ENCODE measurements at places on chromosomes 3 and 15. TPM values are rescaled to one million over a fixed set of nuclear protein-coding genes. Genes with fewer than 3 reads are reported as not detected.

DNA sequence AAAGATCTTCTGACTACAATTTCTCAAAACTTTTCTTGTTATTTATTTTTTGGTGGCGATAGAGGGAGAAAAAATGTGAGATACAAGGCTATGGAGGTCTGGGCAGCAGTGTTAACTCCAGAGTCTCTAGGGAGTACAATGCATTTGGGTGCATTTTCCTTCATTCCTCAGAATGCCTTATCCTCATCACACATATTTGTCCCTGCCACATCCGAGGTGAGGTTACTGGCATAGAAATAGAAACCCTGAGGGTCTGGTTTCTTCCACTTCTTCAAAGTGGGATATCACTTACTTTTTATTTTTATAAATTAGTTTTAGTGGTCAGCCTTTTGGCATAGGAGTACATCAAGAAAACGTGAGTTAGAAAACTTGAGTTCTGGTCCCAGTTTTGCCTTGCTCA lies 150.4 kb downstream of the TIGIT start:
- no peak overlapping the region for H3K27ac ChIP-seq
- H3K36me3 ChIP-seq, result no peaks in the 10 kb centered on the region
- no peak overlapping the region for H3K4me3 ChIP-seq
- H3K27me3 ChIP-seq, result no peaks in the 10 kb centered on the region
- H3K4me1 ChIP-seq, result peaks cover 14% of the 10 kb centered on the region

DNA sequence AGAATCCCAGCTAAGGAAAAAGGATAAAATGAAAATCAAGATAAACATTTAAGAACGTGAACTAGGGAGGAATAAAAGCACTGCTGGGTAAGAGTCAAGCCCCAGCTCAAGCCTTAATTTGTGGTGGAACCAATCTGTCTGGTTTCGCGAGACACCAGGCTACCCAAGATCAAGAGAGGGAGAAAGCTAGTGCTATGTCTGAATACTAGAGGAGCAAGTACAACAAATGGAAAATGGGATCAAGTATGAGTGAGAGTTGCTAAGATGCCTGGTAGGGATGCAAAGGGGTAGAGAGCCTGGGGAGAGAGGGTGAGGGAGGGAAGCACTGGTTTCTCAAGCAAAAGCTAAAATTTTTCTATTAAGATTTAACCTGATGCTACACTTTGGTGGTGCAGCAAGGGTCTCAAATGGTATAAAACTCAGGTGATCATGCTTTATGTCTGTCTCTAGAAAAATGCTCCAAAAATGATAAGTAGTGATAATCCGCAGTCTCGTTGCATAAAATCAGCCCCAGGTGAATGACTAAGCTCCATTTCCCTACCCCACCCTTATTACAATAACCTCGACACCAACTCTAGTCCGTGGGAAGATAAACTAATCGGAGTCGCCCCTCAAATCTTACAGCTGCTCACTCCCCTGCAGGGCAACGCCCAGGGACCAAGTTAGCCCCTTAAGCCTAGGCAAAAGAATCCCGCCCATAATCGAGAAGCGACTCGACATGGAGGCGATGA lies 1.7 kb upstream of the SETD5 start:
- H3K27me3 ChIP-seq, result no peaks in the 10 kb centered on the region
- H3K27ac ChIP-seq, result peak overlapping the region; percentile 100
- H3K36me3 ChIP-seq, result peaks cover 5% of the 10 kb centered on the region
- peaks cover 26% of the 10 kb centered on the region for H3K4me1 ChIP-seq

GRCh38 chr3:136023264-136023978 lies 57.9 kb downstream of the PPP2R3A start:
- no peak for DNase-seq
- no peak overlapping the region for H3K4me3 ChIP-seq
- H3K4me1 ChIP-seq, result peaks cover 12% of the 10 kb centered on the region

DNA sequence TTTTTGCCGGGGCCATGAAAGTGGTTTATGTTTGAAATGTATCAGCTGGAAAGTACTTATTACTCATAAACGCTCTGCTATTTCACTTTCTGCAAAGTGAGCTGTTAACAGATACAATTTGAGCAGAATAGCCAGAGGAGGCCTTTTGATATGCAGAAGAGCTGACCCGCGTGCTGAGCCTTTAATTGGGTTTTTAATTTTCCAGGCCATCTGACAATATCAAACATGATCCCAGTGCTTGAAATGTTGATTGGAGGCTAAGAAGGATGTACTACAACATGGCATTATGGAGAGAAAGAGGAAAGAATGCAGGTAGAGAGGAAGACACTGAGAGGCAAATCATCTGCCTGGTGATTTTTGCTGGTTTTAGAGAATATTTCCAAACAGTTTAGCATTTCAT lies 261.3 kb upstream of the MEIS2 start:
- no peaks in the 10 kb centered on the region for H3K4me1 ChIP-seq
- no peaks in the 10 kb centered on the region for H3K27me3 ChIP-seq
- no peaks in the 10 kb centered on the region for H3K36me3 ChIP-seq
- no peak overlapping the region for H3K27ac ChIP-seq
- no peak overlapping the region for H3K4me3 ChIP-seq

LRRC2 gene
- total RNA-seq, result 0.26 TPM

DNA sequence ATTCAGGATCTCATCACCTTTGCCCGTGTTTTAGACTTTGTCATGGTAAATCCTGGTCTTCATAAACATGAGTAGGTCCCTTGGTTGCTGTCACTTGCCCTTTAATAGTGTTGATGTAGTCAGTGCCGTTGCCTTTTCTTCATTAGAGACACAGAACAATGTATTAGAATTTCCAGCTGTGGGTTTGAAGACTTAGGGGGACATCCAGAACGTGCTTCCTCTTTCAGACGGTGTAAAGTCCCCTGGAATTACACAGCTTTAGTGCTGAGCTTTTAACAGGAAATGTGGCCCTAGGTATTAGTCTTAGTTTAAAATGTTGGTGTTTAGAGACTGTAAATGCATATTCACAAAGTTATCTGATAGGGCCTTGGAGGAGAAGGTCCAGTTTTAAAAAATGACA lies 8.8 kb upstream of the LRCH3 start:
- peaks cover 7% of the 10 kb centered on the region for H3K36me3 ChIP-seq
- no peak for DNase-seq
- no peak overlapping the region for H3K27ac ChIP-seq
- no peak overlapping the region for H3K4me3 ChIP-seq
- no peaks in the 10 kb centered on the region for H3K27me3 ChIP-seq

ZNF860 gene
- 7.2 TPM for total RNA-seq

GRCh38 chr15:49962044-49962602 lies 156.9 kb downstream of the ATP8B4 start:
- DNase-seq, result no peak
- H3K27me3 ChIP-seq, result no peaks in the 10 kb centered on the region
- no peak overlapping the region for H3K27ac ChIP-seq
- H3K4me1 ChIP-seq, result no peaks in the 10 kb centered on the region
- no peaks in the 10 kb centered on the region for H3K36me3 ChIP-seq
- no peak overlapping the region for H3K4me3 ChIP-seq

CAND2 gene
- 0.61 TPM for total RNA-seq

- H3K27ac ChIP-seq, result no peak overlapping the region
- no peaks in the 10 kb centered on the region for H3K4me1 ChIP-seq
- H3K27me3 ChIP-seq, result no peaks in the 10 kb centered on the region
- H3K4me3 ChIP-seq, result no peak overlapping the region
Measured at GRCh38 chr15:67397139-67397538, 123.8 kb upstream of the C15orf61 start.

DNA sequence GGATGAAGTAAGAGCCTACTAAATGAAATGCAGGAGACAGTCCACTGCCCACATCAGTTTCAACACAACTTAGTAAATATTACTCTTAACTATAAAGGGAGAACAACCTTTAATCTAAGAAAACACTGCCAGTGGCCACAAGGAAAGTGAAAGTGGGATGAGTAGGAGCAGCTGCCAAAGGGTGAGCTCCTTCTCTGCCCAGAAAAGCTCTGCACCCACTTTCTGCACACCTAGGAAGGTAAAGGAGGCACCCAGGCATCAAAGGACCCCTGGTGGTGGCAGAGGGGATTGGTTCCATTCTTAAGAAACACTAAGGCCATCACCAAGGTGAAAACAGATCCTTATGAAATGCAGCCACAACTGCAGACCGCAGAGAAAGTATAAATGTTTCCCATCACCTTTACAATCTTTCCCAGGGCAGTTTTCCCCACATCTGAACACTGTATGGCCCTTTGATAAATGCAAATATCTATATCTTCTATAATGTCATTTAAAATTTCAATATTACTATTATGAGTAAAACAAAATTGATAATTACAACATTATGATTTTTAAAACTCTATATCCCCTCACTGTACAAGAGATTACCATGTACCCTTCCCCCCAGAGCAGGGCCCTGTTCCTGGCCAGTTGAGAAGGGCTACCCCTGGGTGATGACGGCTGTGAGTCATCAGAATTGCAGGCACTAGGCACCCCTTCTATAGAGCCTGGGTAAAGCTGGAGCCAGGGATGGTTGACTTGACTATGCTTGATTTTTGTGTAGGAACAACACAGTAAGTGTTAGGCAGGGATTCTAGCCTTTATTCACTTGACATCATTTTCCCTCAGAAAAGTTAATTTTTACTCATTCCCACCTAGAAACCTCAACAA lies 92.0 kb downstream of the SNRK start:
- H3K36me3 ChIP-seq, result no peaks in the 10 kb centered on the region
- no peaks in the 10 kb centered on the region for H3K27me3 ChIP-seq
- no peak overlapping the region for H3K4me3 ChIP-seq
- no peak for DNase-seq
- peaks cover 15% of the 10 kb centered on the region for H3K4me1 ChIP-seq
- peak overlapping the region; percentile 68 for H3K27ac ChIP-seq

GRCh38 chr3:20669675-20670074 lies 483.7 kb upstream of the SGO1 start:
- H3K4me3 ChIP-seq, result no peak overlapping the region
- H3K36me3 ChIP-seq, result no peaks in the 10 kb centered on the region
- no peaks in the 10 kb centered on the region for H3K27me3 ChIP-seq

GRCh38 chr3:13419505-13420044 lies 547 bp downstream of the NUP210 start:
- peak overlapping the region; percentile 47 for H3K4me3 ChIP-seq
- H3K27ac ChIP-seq, result peak overlapping the region; percentile 76
- H3K4me1 ChIP-seq, result peaks cover 7% of the 10 kb centered on the region
- no peaks in the 10 kb centered on the region for H3K36me3 ChIP-seq
- no peaks in the 10 kb centered on the region for H3K27me3 ChIP-seq

DNA sequence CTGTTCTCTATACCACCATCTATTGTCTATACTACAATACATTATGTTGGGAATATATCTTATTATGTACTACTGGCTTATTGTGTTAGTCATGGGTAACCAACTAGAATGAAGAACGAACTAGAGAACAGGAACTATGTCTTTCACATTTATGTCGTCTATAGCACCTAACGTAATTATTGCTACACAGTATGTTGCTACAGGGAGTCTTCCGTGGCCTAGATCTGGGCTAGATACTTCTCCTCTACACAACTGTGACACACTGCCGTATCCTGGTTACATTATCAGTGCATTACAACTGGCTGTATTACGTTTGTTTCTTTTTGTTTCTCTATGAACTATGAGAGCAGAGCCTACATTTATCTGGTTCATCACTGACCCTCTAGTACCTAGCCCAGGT lies 34.0 kb downstream of the SCG5 start:
- peak overlapping the region; percentile 5 for H3K27ac ChIP-seq
- H3K36me3 ChIP-seq, result no peaks in the 10 kb centered on the region
- H3K4me3 ChIP-seq, result no peak overlapping the region
- H3K27me3 ChIP-seq, result no peaks in the 10 kb centered on the region

DNA sequence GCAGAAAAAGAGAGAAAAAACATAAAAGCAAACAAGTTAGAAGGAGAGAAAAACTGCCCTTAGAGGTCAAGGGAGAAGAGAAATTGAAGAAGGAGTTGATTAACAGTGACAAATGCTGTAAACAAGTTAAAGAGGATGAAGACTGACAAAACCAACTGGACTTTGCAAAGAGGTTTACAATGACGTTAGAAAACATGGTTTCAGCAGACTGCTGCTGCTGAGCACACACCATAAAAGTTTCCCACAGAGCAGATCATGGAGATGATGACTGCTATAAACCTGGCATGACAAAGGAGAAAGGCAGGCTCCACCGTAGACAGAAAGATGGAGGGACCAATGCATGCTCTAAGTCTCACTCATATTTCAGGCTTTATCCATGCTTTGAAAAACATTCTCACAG lies 78.7 kb downstream of the POLQ start:
- no peak for DNase-seq
- no peak overlapping the region for H3K4me3 ChIP-seq
- H3K4me1 ChIP-seq, result peaks cover 4% of the 10 kb centered on the region
- H3K27ac ChIP-seq, result no peak overlapping the region
- no peaks in the 10 kb centered on the region for H3K27me3 ChIP-seq

- H3K4me1 ChIP-seq, result peaks cover 100% of the 10 kb centered on the region
- DNase-seq, result no peak
- no peak overlapping the region for H3K4me3 ChIP-seq
Measured at GRCh38 chr15:78070049-78070700, 7.3 kb downstream of the TBC1D2B start.

SHC4 gene
- total RNA-seq, result 0.50 TPM

ARHGAP11A gene
- total RNA-seq, result 17.4 TPM

- H3K4me3 ChIP-seq, result no peak overlapping the region
- H3K36me3 ChIP-seq, result no peaks in the 10 kb centered on the region
- no peak for DNase-seq
- no peaks in the 10 kb centered on the region for H3K4me1 ChIP-seq
- no peak overlapping the region for H3K27ac ChIP-seq
Measured at GRCh38 chr3:6807967-6808588, 52.8 kb upstream of the GRM7 start.

DNA sequence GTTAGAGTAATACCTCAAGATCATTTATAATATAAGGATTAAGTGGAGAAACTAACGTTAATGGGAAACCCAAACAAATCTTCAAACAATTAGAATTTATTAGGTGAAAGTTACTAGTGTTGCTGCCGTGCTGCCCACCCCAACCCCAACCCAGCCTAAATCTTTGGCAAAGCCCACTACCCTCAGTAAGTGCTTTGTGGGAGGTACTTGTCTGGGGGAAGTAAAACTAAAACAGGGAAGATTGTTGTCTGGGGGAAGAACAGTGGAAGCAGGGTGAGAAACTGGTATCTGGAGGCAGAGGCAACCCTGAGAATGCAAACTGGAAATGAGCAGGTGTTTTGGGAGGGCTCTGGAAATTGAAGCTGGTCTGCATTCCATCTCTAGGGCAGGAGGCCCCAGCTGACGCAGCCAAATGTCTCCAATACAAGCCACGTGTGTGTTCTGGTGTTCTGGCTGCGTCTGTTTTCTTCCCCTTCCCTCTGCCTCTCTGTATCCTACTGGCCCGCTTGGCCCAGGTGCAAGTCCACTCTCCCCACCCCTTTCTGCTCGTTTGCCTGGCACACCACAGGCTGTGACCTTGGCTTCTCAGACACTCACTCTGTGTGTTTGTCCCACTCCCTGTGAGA lies 32.7 kb downstream of the FEM1B start:
- no peak overlapping the region for H3K27ac ChIP-seq
- H3K4me1 ChIP-seq, result peaks cover 4% of the 10 kb centered on the region
- no peak for DNase-seq
- H3K4me3 ChIP-seq, result no peak overlapping the region

GRCh38 chr3:144332868-144333267 lies 361.2 kb downstream of the DIPK2A start:
- no peaks in the 10 kb centered on the region for H3K27me3 ChIP-seq
- no peaks in the 10 kb centered on the region for H3K36me3 ChIP-seq
- no peak for DNase-seq
- no peaks in the 10 kb centered on the region for H3K4me1 ChIP-seq

Data from esophagus squamous epithelium (tissue), 5 donors.